WTC11 (cell line): ENCODE measurements at places on chromosomes 5 and 9. TPM values are rescaled to one million over a fixed set of nuclear protein-coding genes. Genes with fewer than 3 reads are reported as not detected.

NIPAL4 gene
- 0.11 TPM in 1 of 3 replicates, not detected in the others for total RNA-seq

SPATA31D4 gene
- not detected in 3 replicates for total RNA-seq

ABO gene
- 0.15 to 0.39 TPM (median 0.25 TPM) in 3 replicates for total RNA-seq

DNA sequence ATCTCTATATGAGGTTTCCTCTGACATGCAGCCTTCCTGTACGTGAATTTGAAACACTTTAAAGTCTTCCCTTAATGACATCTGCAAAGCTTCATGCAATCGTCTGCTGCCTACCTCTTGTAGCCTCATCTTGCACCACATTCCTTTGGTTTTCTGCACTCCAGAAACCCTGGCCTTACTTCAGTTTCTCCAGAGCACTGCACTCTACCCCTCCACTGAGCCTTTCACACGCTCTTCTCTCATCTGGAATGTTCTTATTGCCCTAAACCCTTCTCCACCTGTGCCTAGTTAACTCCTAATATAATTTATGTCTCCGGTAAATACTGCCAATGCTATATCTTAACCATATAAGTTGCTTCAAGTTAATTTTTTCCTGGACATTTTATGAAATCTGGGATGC lies 168.8 kb upstream of the SLC27A6 start:
- no peak overlapping the region; the same call in 1 of the 2 replicates for H3K27ac ChIP-seq
- no peaks in the 10 kb centered on the region; the same call in 1 of the 2 replicates for H3K27me3 ChIP-seq
- DNase-seq: no peak
- H3K4me1 ChIP-seq: peaks cover 8% of the 10 kb centered on the region

- H3K27ac ChIP-seq: no peak overlapping the region
- H3K36me3 ChIP-seq: no peaks in the 10 kb centered on the region
- DNase-seq: no peak
- no peak overlapping the region for H3K4me3 ChIP-seq
- no peaks in the 10 kb centered on the region for H3K27me3 ChIP-seq
Measured at GRCh38 chr5:109318455-109319108, 91.2 kb downstream of the PJA2 start.

GRCh38 chr5:168443533-168443932 lies 42.7 kb upstream of the RARS1 start:
- DNase-seq: no peak
- no peaks in the 10 kb centered on the region for H3K27me3 ChIP-seq
- H3K4me3 ChIP-seq: no peak overlapping the region

- H3K4me1 ChIP-seq: peaks cover 32% of the 10 kb centered on the region
- no peaks in the 10 kb centered on the region for H3K27me3 ChIP-seq
- DNase-seq: peak; percentile 32
- H3K36me3 ChIP-seq: peaks cover 7% of the 10 kb centered on the region; the same call in 1 of the 2 replicates
- no peak overlapping the region for H3K27ac ChIP-seq
Measured at GRCh38 chr9:95268681-95269080, 48.8 kb downstream of the FANCC start.

GRCh38 chr5:149916334-149917072 lies 28.1 kb downstream of the PDE6A start:
- DNase-seq: no peak
- H3K4me1 ChIP-seq: peaks cover 12% of the 10 kb centered on the region
- H3K36me3 ChIP-seq: no peaks in the 10 kb centered on the region
- no peak overlapping the region for H3K27ac ChIP-seq

GRCh38 chr5:172418862-172419814 lies 35.2 kb downstream of the SH3PXD2B start:
- H3K4me1 ChIP-seq: peaks cover 19% of the 10 kb centered on the region
- H3K27me3 ChIP-seq: no peaks in the 10 kb centered on the region
- H3K36me3 ChIP-seq: peaks cover 56% of the 10 kb centered on the region
- H3K27ac ChIP-seq: peak overlapping the region; percentile 69
- no peak overlapping the region for H3K4me3 ChIP-seq
